WTC11 (cell line): ENCODE measurements at places on chromosomes 6 and 20. TPM values are rescaled to one million over a fixed set of nuclear protein-coding genes. Genes with fewer than 3 reads are reported as not detected.

The PHACTR2 gene
- 72.6 to 90.5 TPM (median 80.2 TPM) in 3 replicates for total RNA-seq

The HS3ST5 gene
- 8.1 to 8.7 TPM (median 8.6 TPM) in 3 replicates for total RNA-seq

The CST4 gene
- total RNA-seq, result not detected in 3 replicates

The SLC52A3 gene
- 6.9 to 7.7 TPM (median 7.3 TPM) in 3 replicates for total RNA-seq

The PRR18 gene
- 0.16 to 0.52 TPM (median 0.39 TPM) in 3 replicates for total RNA-seq

The SLC16A10 gene
- total RNA-seq, result 14.9 to 18.4 TPM (median 16.0 TPM) in 3 replicates

The SPATA2 gene
- total RNA-seq, result 10.1 to 11.3 TPM (median 11.3 TPM) in 3 replicates

The DEFB119 gene
- total RNA-seq, result not detected in 3 replicates

The C20orf202 gene
- 0.11 to 0.22 TPM in 2 of 3 replicates, not detected in the other for total RNA-seq

The NMBR gene
- total RNA-seq, result not detected in 3 replicates

The TRERF1 gene
- total RNA-seq, result 22.3 to 24.3 TPM (median 23.9 TPM) in 3 replicates

The VGLL2 gene
- total RNA-seq, result 0.11 TPM in 1 of 3 replicates, not detected in the others

The AKAP7 gene
- 10.9 to 14.0 TPM (median 13.0 TPM) in 3 replicates for total RNA-seq

DNA sequence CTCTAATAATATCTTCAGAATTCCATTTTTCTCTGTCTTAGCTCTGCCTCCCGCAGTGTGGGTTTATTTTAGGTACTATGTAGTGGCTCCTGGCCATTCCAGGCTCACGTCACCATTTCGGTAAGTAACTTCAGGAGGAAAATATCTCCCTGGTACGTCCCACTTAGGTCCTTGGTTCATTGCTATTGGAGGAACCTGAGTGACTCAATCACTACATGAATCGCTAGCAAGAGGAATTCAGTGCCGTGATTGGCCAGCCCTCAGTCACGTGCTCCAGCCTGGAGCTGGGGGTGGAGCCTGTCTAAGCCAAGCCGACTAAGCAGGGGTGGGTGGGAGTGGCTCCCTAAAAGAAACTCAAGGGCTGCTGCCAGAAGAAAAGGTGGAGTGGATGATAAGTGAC, 67.3 kb upstream of the E2F3 start:
- no peak overlapping the region for H3K27ac ChIP-seq
- H3K36me3 ChIP-seq, result no peaks in the 10 kb centered on the region
- DNase-seq, result peak; percentile 21
- peaks cover under 1% of the 10 kb centered on the region for H3K4me1 ChIP-seq

GRCh38 chr6:141634269-141634668, 498.5 kb upstream of the GJE1 start:
- DNase-seq, result no peak
- H3K27me3 ChIP-seq, result no peaks in the 10 kb centered on the region
- H3K4me1 ChIP-seq, result no peaks in the 10 kb centered on the region
- H3K36me3 ChIP-seq, result no peaks in the 10 kb centered on the region
- no peak overlapping the region for H3K27ac ChIP-seq

GRCh38 chr6:168905451-168906090, 348.1 kb downstream of the THBS2 start:
- H3K36me3 ChIP-seq, result peaks cover 24% of the 10 kb centered on the region
- H3K27me3 ChIP-seq, result no peaks in the 10 kb centered on the region; the same call in 1 of the 2 replicates
- no peak overlapping the region for H3K27ac ChIP-seq
- DNase-seq, result no peak
- H3K4me3 ChIP-seq, result no peak overlapping the region

GRCh38 chr6:45415315-45415714, 37.6 kb upstream of the SUPT3H start:
- peaks cover 16% of the 10 kb centered on the region for H3K4me1 ChIP-seq
- H3K27ac ChIP-seq, result no peak overlapping the region
- H3K27me3 ChIP-seq, result peaks cover 47% of the 10 kb centered on the region

DNA sequence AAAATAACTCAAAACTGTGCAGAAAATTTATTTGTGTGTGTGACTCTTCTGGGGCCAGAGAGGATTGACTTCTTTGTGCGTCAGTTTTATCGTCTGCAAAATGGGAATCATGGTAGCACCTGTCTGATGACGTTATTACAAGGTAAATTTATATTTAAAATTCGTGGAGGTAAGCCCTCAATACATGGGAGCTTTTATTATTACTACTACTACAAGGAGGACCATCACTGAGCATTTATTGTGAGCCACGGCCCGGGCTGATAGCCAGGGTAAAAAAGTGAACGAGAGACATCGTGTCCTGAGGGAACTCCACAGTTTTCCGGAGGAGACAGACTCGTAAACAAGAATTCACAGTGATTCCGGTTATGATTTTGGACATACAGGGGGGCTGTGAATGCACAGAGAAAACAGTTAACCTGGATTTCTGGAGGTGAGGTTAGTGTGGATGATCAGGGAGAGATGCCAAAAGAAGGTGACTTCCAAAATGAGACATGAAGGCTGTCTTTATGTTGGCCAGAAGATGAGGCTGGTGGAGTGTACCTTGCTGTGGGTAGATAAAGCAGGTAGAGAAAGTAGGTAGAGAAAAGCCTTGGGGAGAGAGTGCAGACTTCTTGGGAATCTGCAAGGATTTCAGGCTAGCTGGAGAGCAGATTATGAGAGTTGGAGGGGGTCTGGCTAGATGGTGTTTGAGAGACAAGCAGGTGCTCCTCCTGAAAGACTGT, 10.6 kb upstream of the SERINC3 start:
- DNase-seq, result no peak
- H3K4me3 ChIP-seq, result no peak overlapping the region
- peaks cover 10% of the 10 kb centered on the region; the same call in 1 of the 2 replicates for H3K4me1 ChIP-seq
- H3K27ac ChIP-seq, result no peak overlapping the region

GRCh38 chr20:47506850-47507249, 5.2 kb downstream of the NCOA3 start:
- no peak for DNase-seq
- H3K27ac ChIP-seq, result peak overlapping the region; percentile 46
- H3K4me1 ChIP-seq, result peaks cover 52% of the 10 kb centered on the region
- H3K27me3 ChIP-seq, result no peaks in the 10 kb centered on the region
- peaks cover 7% of the 10 kb centered on the region; the same call in 1 of the 2 replicates for H3K36me3 ChIP-seq

DNA sequence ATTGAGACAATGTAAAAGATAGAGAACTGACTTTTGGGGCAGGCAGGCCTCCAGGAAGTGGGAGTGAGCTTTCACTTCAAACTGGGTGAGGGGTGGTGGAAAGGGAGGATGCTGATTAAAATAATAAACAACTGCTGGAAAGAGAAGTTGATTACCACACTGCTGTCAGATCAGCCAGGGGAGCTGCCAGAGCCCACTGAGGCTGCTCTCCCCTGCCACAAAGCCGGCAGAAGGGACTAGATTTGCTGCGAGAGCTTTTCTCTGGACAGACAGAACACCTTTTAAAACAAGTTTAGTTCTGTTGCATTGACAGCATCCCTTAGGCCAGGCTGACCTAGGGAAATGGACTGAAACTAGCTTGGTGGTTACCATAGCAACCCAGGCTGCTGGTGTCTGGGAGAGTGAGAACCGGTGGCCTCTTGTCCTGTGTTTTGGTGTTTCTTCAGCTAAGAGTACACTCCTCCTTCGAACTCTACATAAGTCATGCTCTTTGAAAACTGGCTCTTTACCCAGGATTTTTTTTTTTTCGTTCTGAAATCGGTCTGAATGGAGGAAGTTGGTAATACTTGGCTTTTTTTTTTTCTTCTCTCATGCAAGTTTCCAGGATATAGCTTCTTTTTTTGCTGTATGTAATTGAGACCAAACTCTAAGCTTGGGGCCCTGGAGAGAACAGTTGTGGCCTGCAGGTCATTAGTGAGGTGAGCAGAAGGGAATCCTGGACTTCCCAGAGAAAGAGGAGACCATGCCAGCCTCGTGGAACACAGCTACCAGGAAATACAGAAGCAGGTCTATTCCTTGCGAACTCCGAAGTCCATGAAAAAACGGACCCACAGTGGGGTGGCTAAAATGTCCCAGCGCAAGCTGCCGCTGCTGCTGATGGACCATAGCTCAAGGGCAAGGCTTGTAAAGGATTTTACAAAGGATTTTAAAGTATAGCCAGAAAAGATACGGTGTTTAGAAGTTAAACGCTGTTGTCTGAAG, 374.4 kb downstream of the UTRN start:
- peak; percentile 39 for DNase-seq
- peaks cover 82% of the 10 kb centered on the region for H3K4me1 ChIP-seq
- H3K4me3 ChIP-seq, result peak overlapping the region; percentile 50
- H3K27me3 ChIP-seq, result peaks cover 52% of the 10 kb centered on the region
- no peaks in the 10 kb centered on the region for H3K36me3 ChIP-seq

GRCh38 chr6:16095180-16095579, 33.7 kb upstream of the MYLIP start:
- no peaks in the 10 kb centered on the region for H3K36me3 ChIP-seq
- no peaks in the 10 kb centered on the region; the same call in none of the 2 replicates for H3K27me3 ChIP-seq
- no peak overlapping the region for H3K27ac ChIP-seq
- 0 out of 2 replicates have a peak, but pooled peaks cover 2% of the 10 kb centered on the region for H3K4me1 ChIP-seq
- no peak for DNase-seq

- no peaks in the 10 kb centered on the region for H3K27me3 ChIP-seq
- peaks cover 9% of the 10 kb centered on the region for H3K4me1 ChIP-seq
- H3K36me3 ChIP-seq, result no peaks in the 10 kb centered on the region
- H3K4me3 ChIP-seq, result no peak overlapping the region
- no peak for DNase-seq
- H3K27ac ChIP-seq, result no peak overlapping the region
Observed at GRCh38 chr6:100382031-100382430, 82.7 kb downstream of the SIM1 start.

- H3K27ac ChIP-seq, result no peak overlapping the region
- no peak for DNase-seq
- H3K4me3 ChIP-seq, result no peak overlapping the region
- no peaks in the 10 kb centered on the region for H3K36me3 ChIP-seq
- H3K27me3 ChIP-seq, result no peaks in the 10 kb centered on the region; the same call in 1 of the 2 replicates
Observed at GRCh38 chr6:69179681-69180080, 544.6 kb downstream of the ADGRB3 start.

- no peak for DNase-seq
- H3K4me1 ChIP-seq, result 0 out of 2 replicates have a peak, but pooled peaks cover 3% of the 10 kb centered on the region
- no peak overlapping the region for H3K27ac ChIP-seq
- no peak overlapping the region for H3K4me3 ChIP-seq
- peaks cover 3% of the 10 kb centered on the region; the same call in 1 of the 2 replicates for H3K27me3 ChIP-seq
Observed at GRCh38 chr6:169968541-169969270, 217.3 kb downstream of the ERMARD start.

GRCh38 chr6:77464495-77464867, 1.2 kb upstream of the HTR1B start:
- H3K4me1 ChIP-seq, result peaks cover 33% of the 10 kb centered on the region
- no peaks in the 10 kb centered on the region for H3K36me3 ChIP-seq
- no peak for DNase-seq
- H3K4me3 ChIP-seq, result peak overlapping the region; percentile 93

DNA sequence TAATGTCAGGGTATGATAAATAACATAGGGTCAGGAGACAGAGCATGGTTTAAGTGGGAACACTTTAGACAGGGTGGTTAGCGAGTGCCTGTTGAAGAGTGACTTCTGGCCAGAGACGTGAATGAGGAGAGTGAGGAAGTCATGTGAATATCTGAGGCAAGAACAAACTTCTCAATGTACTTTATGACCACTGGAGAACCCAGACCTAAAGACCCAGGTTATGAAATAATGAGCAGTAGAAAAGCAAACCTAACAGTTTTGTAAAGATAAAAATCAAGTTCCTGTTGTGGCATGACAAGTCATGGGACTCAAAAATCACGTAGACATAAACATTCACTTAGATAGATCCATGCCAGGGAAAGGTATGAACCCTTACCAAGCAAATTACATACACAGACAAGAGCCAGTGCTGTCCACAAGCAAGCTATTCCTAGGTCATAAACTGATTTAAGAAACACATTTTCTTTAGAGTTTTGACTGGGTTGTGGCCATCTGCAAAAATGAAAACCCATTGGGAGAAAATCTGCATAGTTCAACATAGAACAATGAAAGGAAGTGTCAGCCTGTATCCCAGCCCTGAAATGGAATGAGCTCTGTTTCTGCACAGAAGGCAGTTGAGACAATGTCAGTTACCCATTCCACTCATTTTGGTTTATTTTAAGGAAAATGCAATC, 2.2 kb upstream of the MYCT1 start:
- H3K4me3 ChIP-seq, result no peak overlapping the region
- no peaks in the 10 kb centered on the region for H3K36me3 ChIP-seq
- H3K27ac ChIP-seq, result no peak overlapping the region
- no peak for DNase-seq
- peaks cover 7% of the 10 kb centered on the region for H3K4me1 ChIP-seq

DNA sequence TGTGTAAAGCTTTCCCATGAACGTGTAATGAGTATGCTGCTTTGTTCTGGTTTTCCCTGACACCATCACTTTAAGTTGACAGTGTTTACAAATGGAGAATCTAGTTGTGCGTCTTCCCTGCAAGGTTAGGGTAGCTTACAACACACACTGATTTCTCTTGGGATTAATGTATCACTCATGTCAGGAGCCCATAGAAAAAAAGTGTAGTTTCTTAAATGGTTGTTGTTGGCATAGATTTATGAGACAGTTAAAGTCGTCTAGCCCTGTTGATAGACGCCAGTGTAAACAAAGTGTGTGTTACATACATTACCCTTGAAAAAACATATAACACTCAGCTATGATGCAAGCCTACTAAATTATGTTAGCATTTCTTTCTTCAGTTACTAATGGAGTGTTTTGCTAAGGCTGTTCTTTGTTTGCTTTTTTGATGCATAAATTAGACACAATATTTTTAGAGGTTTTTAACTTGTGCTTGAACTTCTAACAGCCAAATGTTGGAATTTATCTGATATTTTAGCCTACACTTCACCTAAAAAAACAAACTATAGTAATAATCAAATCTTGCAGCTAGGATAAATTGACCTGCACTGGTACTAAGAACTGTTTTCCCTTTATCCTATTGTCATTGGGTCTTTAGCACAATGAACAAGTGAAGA, 88.6 kb downstream of the RNF217 start:
- no peak overlapping the region for H3K27ac ChIP-seq
- no peaks in the 10 kb centered on the region for H3K36me3 ChIP-seq
- no peak for DNase-seq
- no peak overlapping the region for H3K4me3 ChIP-seq
- no peaks in the 10 kb centered on the region for H3K27me3 ChIP-seq

DNA sequence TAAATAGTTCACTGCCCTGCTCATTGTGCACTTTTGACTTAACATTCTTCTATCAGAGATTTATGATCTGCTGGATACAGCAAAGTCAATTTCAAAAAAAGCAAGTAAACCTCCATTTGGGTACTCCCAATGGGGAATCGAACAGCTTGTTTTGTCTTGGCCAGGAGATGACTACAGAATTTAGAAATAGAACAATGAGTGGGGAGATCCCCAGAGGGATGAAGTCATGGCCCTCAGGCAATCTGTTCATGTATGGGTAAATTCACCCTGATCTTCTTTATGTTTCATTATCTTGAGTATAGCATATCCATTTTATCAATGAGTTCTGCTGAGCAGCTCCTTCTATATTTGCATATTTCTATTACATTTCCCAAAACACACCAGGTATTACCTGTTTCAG, 1681.9 kb downstream of the HACE1 start:
- H3K4me1 ChIP-seq, result no peaks in the 10 kb centered on the region
- no peak overlapping the region for H3K4me3 ChIP-seq
- no peaks in the 10 kb centered on the region for H3K36me3 ChIP-seq
